ENCODE measurements at places on chromosomes 7 and 10.

GRCh38 chr10:7335977-7336376 is 74.9 kb downstream of the SFMBT2 start:
- DNase-seq, result no peak

- no peak for DNase-seq
Observed at GRCh38 chr10:101061624-101062231, at the start of gene KAZALD1. Gene KAZALD1, plus strand, starts transcription at chr10:101061989. Its CDS starts 604 bp downstream, at chr10:101062593.

DNA sequence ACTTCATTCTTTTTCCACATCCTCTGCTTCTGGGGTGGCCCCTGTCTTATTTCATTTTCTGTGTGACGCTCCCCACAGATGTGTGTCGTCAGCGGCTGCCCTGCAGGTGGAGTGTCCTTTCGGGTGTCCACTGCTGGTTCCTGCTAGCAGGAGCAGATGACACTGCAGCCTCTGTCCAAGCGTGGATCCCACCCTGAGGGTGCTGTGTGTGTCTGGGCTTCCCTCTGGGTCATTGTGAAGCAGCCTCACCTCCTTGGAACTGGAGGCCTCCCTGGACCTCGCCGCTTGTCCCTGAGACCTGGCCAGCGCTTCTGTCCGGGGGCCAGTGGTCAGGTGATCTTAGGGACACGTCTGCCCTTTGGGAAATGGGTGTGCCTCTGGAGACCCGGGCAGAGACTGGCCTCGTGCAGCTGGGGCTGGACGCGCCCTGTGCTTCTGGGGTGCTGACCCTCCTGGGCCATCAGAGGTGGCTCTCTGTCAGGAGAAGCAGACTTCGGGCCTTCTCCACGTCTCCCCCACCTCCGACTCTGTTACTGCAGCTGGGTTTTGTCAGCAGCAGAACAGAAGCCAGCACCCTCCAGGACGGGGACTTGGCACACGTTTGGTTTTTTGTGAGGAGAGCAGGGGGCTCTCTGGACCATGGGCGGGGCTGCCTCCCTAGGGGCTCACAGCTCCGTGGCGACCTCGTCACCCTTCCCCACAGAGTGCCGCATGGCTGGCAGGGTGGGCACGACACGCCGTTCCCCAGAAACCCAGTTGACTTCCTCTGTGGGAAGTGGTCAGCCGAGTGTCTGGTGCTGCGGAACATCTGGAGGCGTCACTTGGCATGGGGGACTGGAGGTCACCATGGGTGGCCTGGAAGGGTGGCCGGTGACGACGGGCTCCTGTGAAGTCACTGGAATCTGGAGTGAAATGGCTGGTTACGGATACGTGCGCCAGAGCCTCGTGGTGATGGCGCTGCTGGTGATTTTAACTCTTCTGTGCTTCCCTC is 48.4 kb downstream of the INPP5A start:
- no peak for DNase-seq

DNA sequence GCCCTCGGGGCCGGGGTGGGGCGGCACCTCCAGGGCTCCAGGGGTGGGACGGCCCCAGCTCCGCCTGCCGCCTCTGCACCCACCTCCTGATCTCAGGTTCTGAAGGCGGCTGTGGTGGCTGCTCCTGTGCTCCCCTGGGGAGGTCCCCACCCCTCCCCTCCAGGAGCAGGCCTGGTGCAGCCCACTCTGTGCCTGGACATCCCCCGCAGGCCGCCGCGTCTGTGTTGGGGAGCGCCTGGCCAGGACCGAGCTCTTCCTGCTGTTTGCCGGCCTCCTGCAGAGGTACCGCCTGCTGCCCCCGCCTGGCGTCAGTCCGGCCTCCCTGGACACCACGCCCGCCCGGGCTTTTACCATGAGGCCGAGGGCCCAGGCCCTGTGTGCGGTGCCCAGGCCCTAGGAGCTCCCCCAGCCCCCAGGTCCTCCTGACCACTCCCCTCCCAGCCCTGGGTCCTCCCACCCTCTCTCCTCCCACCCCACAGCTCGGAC is 5.5 kb downstream of the CYP2W1 start:
- no peak for DNase-seq

DNA sequence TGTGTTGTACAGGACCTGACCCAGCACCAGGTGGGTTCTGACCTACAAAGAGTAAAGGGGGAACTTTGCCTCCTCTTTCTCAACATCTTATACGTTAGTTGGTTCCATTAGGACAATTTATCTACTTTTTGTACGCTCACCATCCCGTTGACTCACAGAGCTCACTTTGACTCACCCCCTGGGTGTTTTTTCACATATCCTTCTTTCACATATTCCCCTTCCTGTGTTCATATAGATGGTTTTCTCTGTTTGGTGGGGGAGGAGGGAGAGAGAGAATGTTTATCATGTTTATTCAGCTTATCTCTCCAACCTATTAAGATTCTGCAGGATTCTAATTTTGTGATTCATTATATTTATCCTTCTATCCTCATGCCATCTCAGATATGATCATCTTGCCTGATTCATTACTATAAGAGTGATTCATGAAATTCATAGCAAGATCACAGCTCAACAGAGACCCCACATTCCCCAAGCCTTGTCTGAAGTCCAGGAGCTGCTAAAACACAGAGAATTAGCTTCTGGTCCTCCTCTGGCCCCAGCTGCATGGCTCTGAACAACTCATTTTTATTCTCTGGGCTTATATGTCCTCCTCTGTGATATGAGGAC is 37.2 kb downstream of the PRSS2 start:
- DNase-seq, result no peak

All from activated CD8-positive, alpha-beta memory T cell treated with anti-CD3 and anti-CD28 coated beads for 48 hours (primary cell).